ENCODE measurements at places on chromosomes 6 and 20.

- DNase-seq: no peak
Observed at GRCh38 chr6:20763296-20763695, 229.0 kb downstream of the CDKAL1 start.

GRCh38 chr6:44676826-44677433 lies 289.4 kb downstream of the CDC5L start:
- no peak for DNase-seq

DNA sequence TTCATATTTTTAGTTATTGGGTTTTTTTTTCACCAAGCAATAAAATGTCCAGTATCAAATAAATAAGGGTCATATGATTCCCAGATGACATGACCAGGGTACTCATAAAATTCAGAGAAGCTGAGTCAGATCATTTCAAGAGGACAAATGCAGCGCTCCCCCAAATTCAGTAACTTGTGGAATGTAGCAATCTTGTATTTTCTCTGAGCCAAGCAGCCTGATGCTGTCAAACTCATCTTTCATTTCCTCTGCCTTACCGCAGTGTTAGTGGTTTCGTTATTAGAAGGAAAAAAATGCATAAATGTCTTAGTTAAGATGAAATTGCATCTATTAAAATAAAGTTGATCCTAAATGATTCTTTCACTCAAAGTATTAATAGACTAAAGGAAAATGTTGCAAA lies 57.8 kb upstream of the EDN1 start:
- DNase-seq: no peak

GRCh38 chr6:85395746-85396145 lies 54.1 kb upstream of the NT5E start:
- no peak for DNase-seq

- no peak for DNase-seq
Observed at GRCh38 chr6:106729841-106730240, 100.5 kb downstream of the QRSL1 start.

GRCh38 chr20:25622450-25623224 lies 1.2 kb downstream of the NANP start:
- DNase-seq: no peak

DNA sequence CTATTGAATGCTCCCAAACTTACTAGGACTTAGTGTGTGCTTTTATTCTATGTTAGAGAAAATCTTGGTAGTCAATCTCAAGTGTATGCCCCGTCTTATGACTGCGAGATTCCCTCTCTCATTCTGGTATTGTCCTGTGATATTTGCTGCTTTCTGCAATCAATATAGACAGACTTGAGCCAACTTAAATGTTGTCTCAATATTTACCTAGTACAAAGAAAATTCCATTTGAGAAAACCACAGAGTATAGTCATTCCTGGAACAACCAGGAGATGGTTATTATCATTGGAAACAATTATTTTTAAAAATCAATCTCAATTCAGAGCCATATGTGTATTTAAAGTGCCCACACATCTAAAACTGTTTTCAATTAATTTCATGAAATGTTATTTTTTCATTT lies 330.0 kb downstream of the NRN1 start:
- no peak for DNase-seq

DNA sequence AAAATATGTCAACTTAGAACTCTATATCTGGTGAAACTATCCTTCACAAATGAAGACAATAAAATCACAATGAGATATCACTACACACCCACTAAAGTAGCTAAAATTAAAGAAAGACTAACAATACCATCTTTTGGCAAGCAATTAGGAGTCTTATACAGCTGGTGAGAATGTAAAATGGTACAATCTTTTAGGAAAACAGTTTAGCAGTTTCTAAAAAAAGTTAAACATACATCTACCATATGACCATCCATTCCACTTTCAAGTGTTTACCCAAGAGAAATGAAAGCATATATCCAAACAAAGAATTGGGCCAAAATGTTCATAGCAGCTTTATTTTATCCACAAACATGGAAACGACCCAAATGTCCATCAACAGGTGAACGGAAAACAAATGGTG lies 13.8 kb upstream of the EEF1A1 start:
- DNase-seq: no peak

DNA sequence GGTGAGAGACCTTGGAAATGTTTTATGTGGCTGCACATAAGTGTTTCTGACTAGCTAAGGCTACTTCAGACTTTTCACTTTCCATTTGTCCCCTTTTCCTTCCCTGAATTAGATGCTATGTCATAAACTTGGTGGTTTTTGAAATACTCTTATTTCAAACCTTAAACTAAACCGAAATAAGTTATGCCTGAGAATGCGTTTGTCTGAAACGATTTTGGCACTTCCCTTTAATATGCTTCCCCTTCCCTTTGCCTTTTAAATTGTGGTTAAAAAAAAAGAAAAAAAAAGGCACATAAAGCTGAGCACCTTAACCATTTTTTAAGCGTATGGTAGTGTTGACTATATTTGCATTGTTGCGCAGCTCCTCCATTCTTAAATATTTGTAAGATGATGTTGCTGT lies 14.3 kb downstream of the ZNF451 start:
- DNase-seq: no peak

DNA sequence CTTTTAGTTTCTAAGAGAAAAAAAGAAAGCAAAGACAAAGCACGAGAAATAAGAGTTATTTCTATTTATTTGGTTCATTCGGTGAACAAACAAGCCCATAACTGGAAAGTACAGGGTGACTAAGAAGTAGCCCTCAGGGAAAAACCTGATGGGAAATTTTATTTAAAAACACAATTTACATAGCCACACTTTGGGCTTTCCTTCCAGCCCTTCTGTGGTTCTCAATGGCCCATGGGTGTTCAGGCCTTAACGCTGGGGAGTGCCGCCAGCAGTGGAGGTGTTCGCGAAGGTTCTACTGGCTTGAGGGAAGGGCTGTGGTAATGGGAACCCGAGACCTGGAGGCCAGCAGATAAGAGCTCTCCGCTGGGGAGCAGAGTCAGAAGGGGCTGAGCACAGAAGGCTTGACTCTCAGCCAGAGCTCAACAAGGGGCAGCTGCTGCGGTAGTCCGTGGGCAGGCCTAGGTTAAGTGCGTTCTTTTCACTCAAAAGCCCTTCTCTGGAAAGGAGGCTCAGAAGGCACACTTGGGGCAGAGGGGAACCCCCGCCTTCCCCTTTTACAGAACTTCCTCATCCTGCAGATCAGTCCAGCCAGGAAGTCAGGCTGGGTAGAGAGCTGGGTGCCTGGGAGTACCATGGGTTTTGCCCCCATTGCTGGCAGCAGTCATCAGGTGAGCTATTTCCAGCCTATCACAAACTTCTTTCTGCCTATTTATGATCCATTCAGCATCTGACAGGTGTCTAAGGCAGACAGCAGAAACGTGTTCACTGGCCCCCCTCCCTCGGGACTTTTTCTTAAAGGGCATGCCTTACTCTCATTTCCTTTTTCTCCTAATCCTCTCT lies 8.8 kb upstream of the CD83 start:
- no peak for DNase-seq

GRCh38 chr6:16227605-16228004 lies 10.8 kb upstream of the GMPR start:
- no peak for DNase-seq

DNA sequence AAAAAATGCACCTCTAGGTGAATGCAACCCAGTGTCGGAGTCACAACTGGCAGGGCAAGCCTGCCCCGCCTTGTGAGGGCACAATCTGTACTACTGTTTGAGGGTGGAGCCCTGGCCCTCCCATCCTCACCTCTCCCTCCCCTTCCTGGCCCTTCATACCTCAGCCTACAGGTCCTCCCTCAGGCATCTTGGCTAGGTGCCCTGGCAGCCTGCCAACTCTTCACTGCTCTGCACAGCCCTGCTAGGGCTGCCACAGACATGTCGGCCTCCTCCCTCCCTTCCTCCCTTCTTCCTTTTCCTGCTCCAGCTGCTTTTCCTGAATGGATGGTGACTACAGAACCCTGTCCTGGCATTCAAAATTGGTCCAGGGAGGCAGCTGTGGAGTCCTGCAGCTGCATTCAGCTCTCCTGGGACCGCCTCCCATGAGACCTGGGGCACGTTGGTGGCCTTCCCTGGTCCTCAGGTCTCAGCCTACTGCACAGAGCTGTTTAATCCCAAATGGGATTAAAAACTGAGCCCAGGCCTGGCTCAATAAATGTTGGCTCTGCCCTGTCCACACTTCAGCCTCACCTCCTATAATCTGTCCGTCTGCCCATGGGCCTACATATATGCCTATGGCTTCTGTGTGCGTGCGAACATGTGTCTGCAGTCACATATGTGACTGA lies 52.7 kb downstream of the CDH22 start:
- DNase-seq: peak; percentile 47

DNA sequence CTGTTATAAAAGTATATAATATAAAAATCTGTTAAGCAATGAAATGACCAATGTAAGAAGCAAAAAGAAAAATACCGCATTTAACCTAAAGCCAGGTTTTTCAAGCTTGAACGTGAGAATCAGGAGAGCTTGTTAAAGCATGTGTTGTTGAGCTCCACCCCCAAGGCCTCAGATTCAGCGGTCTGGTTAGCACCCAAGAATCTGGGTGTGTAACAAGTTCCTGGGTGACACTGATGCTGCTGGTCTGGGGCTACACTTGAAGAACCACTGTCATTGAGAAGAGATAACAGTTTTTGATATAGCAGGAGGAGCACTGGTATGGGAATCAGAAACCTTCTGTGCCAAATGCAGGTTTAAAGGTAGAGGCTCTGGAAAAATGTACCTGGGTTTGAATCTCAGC lies 154.0 kb downstream of the ID4 start:
- no peak for DNase-seq

GRCh38 chr6:39281312-39281980 lies 32.8 kb downstream of the KCNK17 start:
- no peak for DNase-seq

GRCh38 chr20:11716239-11716944 lies 201.3 kb upstream of the BTBD3 start:
- no peak for DNase-seq

GRCh38 chr20:6818033-6818808 lies 50.7 kb downstream of the BMP2 start:
- no peak for DNase-seq

- no peak for DNase-seq
Observed at GRCh38 chr6:40960742-40961430, 78.1 kb downstream of the UNC5CL start.

GRCh38 chr20:42252116-42252515 lies 633.9 kb upstream of the CHD6 start:
- DNase-seq: no peak

GRCh38 chr6:116084284-116084683 lies 16.4 kb upstream of the NT5DC1 start:
- no peak for DNase-seq

GRCh38 chr6:169969372-169970099 lies 218.1 kb downstream of the ERMARD start:
- no peak for DNase-seq

DNA sequence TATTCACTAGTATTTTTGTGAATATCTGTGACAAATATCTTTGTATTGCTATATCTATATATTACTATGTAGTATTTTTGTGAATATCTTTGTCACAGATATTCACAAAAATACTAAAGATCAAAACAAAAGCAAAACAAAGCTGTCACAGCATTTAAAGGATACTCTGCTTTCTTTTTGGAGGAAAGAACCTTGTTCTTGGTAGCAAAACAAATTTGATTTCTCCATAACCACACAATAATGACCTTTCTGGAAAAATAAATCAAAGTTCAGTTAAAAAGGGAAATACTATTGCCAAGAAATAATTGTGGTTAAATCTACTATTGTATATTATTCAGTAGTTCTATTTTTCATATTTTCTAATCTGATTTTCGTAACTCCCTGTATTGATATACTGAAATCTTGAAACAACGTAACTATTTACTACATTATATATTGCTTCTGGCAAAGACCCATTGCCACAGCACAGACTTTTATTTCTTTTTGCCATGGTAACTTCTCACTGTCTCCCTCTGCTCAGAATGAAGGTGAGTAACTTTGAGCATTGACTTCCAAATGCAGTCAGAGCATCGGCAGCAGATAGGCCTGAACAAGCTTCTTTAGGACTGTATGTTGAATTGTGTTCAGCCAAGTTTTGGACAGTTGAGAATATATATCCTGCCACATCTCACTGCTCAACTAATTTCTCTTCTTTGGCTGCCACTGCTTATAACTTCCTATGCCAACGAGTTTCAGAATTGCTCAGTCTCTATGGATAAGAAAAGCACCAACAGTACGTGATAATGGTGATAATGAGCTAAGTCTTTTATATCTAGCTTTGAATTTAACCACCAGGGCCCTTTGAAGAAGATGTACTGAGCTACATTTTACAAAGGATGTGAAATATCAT lies 1097.2 kb upstream of the GJE1 start:
- DNase-seq: no peak

DNA sequence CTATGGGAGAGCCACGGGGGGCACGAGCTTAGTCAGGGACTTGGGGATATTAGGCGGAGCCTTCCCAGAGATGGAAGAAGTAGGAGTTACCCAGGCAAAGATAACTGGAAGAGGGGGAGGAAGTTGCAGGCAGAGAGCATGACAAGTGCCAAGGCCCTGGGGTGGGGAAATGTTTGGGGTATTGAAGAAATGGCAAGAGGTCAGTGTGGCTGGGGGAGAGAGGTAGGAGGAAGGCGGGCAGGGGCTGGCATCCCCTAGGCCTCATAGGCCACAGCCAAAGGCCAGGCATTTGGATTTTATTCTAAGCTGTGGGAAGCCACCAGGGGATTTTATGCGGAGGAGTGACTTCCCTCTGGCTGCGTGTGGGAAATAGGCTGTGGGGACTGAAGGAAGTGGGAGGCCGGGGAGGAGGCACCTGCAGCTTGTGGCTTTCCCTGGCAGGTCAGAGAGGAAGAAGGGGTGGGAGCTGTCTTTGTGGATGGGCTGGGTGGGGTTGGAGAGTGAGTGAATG lies 22.7 kb downstream of the SNAI1 start:
- no peak for DNase-seq

- DNase-seq: no peak
Observed at GRCh38 chr6:25173246-25173645, 105.9 kb upstream of the CARMIL1 start.

- no peak for DNase-seq
Observed at GRCh38 chr6:24660105-24660504, 6.6 kb downstream of the TDP2 start.

DNA sequence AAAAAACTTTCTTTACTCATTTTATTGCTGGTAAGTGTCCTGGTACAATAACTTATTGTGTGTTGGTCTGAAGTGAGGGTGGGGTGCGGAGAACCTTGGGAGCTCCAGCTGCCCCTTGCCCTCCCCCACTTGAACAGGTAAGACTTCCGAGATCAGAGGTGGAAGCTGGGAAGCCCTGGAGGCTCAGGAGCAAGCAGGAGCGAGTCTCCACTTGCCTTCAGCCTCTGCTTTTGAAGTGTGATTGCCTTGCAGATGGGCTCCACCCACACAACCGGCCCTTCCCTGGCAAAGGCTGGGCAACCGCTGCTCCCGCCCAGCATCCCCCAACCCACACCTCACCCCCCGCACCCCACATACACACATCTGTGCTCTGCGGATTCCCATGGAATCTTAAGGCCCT lies 179.6 kb downstream of the TFAP2C start:
- no peak for DNase-seq

Measured in left hindlimb (tissue), 1 donor.